ENCODE measurements at places on chromosomes 1 and 21. TPM values are rescaled to one million over a fixed set of nuclear protein-coding genes. Genes with fewer than 3 reads are reported as not detected.

The ADORA1 gene
- 5.0 TPM for total RNA-seq

The PDZK1 gene
- total RNA-seq, result 1.1 TPM

The PEX14 gene
- 24.6 TPM for total RNA-seq

The TDRD5 gene
- not detected for total RNA-seq

The LRRC71 gene
- total RNA-seq, result 0.14 TPM

The SLC6A17 gene
- total RNA-seq, result not detected

The SPRR3 gene
- total RNA-seq, result not detected

Data from placental pericyte (primary cell).